ENCODE measurements at places on chromosomes 16 and 17.

GRCh38 chr17:14144508-14144907 lies 75.2 kb downstream of the COX10 start:
- no peak for DNase-seq

- no peak for DNase-seq
These were observed 3.7 kb upstream of the PGS1 start for GRCh38 chr17:78374631-78375274.

- no peak for DNase-seq
These were observed 417.1 kb downstream of the TMEM114 start for GRCh38 chr16:8173111-8173644.

GRCh38 chr17:34511931-34512330 lies 67.5 kb upstream of the TMEM132E start:
- no peak for DNase-seq

DNA sequence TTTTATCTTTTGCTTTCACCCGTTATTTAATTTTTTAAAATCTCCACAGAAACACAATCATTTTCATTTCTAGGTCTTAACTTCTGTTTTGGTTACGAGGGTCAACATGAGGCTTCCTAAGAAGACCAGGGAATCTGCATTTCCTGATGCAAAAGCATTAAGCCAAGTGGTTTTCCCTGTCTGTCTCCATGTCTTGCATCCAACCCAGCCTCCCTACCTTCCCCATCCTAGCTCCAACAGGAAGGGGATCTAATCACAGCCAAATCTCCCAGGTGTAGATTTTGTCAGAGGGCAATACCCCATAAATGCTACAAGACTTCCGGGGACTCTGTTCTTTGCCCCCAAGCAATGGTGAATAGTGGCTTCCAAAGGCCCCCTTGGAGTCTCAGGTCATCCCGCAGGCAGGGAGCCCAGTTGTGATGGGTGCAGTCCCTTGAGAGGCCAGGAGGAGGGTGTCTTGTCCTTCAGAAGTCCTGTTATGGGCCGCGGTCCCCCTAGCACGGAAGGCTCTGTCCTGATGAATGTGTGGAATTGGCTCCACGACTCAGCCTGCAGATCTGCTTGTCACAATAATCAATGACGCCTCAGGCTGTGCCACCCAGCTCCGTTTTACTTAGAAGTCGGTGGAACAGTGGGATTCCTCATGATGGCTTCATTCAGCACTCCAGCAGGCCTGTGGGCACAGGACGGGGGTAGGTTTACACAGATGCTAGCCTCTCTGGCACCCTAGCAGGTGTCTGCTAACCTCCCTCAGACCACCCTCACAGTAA lies 141.1 kb downstream of the RGS9 start:
- DNase-seq: peak; percentile 4

GRCh38 chr17:13582776-13583547 lies 18.8 kb downstream of the HS3ST3A1 start:
- no peak for DNase-seq
